Skeletal muscle cell (primary cell): ENCODE measurements at places on chromosomes 5 and 9.

- DNase-seq = no peak
Observed at GRCh38 chr5:106205916-106206571, 1464.7 kb downstream of the EFNA5 start.

DNA sequence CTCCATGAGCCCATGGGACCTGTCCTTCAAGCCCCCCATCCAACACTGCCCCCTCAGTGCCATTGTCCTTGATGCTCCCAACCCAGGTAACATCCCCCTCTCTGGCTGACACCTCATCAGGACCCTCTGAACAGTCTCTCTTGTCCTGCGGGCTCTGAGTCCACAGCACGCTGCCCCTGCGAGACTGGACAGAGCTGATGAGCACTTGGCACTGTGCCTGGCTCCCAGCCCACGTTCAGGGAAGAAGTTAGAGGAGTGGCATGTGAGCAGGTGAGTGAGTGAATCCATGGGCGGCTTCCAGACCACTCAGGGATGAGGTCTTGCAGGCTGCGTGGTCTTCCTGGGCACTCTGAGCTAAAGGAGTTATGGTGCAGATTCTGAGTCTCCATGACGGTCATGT is 70.7 kb downstream of the PAX5 start:
- no peak for DNase-seq

DNA sequence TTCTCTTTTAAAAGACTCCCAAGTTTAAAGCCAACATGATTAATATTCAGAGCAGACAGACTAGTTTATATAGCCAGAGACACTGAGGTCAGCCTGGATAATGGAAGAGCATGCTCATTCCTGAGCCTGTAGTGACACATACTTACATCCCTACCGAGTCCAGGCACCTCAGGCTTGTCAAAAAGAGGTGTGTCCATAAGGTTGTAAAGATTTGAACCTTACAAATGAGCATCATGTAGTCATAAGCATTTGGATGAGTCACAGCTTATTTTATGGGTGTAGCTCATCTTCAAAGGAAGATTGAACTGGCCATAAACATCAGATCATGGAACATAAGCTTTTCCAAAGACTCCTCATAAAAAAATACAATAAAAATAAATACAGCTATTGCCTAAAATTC is 333.5 kb downstream of the EFNA5 start:
- DNase-seq = no peak

GRCh38 chr9:33311953-33312352 is 21.6 kb downstream of the NFX1 start:
- DNase-seq = no peak

DNA sequence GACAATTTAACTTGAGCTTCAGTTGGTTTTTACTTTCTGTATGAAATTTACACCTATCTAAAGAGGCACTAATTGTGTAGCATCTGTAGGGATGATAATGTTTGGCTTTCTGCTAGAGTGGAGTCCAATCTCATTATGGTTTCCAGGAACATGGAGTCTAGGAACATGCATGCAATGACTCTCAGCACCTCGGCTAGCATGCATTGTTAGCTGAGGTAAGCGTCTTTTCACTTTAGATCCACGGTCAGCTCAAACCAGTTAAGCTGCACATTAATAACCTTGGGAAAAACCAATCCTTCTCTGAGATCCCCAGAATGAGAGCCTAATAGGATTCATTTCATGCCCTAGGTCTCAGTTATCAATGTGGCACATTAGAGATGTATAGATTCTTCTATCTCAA is 7.8 kb upstream of the GDA start:
- no peak for DNase-seq

DNA sequence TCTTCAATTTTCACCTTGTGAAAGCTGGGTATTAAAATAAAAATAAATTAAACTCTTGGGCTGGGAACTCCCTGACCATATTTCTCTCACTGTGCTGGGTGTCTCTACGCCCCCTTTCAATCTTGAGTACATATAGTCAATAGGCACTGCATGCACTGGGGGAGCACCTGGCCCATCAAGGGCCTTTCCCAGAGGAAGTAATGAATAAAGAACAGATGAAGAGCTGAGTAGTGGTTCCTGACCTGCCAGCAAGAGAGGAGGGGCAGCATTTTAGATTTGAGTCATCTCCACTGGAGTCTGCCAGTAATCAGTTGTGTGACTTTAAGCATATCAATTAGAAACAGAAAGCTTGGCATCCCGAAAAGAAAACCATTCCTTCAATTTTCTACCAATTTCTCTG is 6.2 kb downstream of the MAPKAP1 start:
- no peak for DNase-seq

GRCh38 chr9:4146293-4146692 is 153.6 kb downstream of the GLIS3 start:
- DNase-seq = no peak

DNA sequence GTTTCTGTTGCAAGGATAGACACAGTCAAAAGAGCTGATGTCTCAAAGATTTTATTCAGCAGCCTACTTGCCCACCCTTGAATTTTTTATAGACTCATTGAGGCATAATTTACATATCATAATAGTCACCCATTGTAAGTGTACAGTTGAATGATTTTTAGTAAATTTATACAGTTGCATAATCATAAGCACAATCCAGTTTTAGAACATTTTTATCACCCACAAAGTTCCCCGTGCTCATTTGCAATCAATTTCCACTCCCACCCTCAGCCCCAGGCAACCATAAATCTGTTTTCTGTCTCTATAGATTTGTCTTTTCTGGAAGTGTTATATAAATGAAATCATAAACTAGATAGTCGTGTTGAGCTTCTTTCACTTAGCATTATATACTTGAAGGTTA is 517.7 kb downstream of the TLE1 start:
- DNase-seq = no peak

GRCh38 chr5:125189531-125189941 is 443.1 kb upstream of the ZNF608 start:
- peak; percentile 38 for DNase-seq

GRCh38 chr9:131732061-131732526 is 7.8 kb downstream of the RAPGEF1 start:
- DNase-seq = no peak

DNA sequence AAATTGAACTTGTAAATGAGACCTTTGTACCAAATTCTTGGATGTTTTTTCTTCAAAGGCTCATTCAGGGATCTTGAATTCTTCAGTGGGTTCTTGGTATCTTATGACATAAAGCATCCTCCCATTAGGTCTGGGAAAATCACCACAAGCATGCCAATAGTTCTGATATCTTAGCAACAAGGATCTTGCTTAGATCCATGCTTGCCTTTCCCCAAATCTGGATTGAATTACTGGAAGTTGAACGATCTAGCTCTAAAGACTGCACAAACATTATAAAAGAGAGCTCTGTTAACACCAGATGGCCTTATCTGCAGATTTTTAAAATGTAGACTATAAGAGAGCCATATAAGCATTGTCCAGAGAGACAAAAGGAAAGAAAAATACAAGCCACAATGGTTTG is 266.3 kb downstream of the RAB3C start:
- no peak for DNase-seq

- DNase-seq = no peak
Observed at GRCh38 chr5:169305366-169305765, 4.4 kb upstream of the SLIT3 start.

DNA sequence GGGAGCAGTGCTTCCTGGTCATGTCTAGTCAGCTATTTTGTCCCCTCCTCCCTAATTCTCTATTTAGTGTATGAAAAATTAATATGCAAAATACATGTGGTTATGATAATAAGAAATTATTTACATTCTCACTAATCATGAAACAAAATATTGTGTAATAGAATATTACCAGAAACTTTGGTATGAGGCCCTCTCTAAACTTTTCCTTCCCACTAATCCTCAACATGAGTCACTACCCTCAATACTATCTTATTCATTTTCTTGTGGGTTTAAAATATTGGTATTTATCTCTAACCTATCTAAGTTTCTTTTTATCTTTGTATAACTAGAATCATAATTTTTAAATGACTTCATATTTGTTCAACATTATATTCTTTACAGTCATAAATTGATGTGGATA is 545.9 kb upstream of the PTPRD start:
- DNase-seq = no peak
